Smooth muscle cell of the brain vasculature (primary cell): ENCODE measurements at places on chromosomes 2 and 18.

GRCh38 chr2:69214898-69215297 lies 172.1 kb downstream of the GFPT1 start:
- DNase-seq: no peak

- DNase-seq: no peak
These were observed 265.1 kb downstream of the RIT2 start for GRCh38 chr18:42850174-42851083.

GRCh38 chr2:193816008-193816407 lies 1621.3 kb upstream of the TMEFF2 start:
- DNase-seq: no peak

- DNase-seq: no peak
These were observed 13.6 kb downstream of the TMEM185B start for GRCh38 chr2:120209427-120210269.

DNA sequence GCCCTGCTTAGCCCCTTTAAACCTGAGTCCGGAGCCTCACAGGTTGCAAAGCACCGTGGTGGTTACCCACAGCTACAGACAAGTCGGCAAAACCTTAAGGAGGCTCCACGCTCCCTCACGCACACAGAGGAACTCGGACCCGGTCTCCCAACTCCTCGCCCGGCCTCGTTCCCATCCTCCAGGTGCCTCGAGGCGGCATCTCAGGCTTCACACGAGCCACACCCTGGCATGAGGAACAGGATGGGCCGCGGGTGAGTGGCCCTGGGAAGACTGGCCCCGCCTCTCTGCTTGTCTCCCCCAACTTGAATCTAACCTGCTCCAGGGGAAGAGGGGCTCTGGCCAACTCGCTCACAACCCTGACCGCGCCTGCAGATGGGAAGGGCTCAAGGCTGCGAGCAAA lies 97.4 kb downstream of the EIPR1 start:
- DNase-seq: no peak

DNA sequence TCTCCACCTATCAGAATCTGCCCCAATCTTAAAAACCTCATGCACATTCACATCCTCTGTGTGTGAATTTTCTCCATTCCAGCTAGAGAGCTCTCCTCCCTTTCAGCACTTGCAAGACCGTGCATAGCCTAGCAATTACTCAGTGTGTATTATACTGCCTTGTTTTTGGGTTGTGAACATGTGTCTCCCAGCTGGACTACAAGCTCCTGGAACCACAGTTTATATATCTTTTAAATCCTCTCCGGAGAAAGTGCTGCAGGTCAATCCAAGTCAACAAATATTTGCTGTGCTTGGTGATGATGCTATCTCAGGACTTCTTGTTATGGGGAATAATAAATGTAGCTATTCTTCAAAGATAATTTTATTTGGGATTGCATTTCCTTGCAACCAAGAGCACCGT lies 58.2 kb upstream of the MEX3C start:
- DNase-seq: no peak

DNA sequence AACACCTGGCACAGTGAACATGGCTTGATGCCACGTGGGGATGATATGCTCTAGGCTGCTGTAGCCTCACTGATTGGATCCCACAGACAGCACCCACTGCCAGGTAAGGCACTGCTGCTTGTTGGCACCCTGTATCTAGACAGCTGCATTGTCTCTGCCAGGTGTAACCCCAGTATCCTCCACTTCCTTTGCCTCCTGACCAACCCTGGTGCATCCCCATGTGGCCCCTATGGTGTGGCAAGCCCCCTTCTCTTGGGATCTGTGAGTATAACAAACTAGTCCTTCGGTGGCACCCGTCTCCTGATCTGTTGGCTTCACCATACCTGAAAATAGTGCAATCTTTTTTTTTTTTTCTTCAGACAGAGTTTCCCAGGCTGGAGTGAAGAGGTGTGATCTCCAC lies 11.1 kb downstream of the TEX51 start:
- DNase-seq: no peak

GRCh38 chr18:48132797-48133655 lies 202.6 kb upstream of the SMAD2 start:
- no peak for DNase-seq

DNA sequence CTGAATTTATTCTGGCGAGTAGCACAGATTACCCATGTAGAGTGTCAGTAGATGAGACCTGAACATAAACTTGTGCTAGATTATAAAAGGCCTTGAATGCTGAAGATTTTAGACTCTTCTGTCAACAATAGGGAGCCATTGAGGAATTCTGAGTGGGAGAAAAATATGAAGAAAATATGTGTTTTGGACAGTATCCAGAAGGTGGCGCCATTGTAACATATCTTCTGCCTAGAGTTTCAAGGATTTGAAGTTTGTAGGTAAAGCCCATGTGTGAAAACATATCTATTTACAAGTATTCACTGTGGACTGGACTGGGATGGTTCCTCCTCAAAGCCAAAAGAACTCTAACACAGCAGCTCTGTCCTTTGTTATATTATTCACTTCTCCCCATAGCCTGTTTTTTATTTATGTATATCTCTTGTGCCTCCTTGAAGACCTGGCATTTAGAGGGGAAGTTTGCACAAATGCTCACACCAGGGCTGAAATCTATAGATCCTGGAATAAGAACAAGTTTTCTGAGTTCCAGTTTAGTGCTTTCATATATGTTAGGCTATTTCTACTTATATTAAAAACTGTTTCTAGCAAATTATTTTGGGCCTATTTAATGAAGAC lies 124.9 kb downstream of the RDH14 start:
- peak; percentile 67 for DNase-seq

DNA sequence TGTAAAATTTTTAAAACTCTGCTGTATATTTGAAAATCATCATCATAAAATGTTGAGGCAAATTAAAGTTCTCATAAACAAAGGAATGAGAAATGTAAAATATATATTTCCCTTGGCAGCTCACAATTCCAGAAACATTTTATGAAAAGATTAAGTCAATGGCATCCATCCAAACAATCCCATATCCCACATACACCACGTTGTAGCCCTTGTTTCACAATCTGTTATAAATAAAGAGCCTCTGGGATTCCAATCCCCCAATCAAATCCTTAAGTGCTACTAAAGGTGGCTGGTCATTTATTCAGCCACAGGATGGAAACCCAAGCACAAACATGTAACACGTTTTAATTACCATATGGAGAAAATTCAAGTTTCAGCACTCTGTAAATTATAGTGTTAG lies 51.7 kb downstream of the GFPT1 start:
- no peak for DNase-seq

DNA sequence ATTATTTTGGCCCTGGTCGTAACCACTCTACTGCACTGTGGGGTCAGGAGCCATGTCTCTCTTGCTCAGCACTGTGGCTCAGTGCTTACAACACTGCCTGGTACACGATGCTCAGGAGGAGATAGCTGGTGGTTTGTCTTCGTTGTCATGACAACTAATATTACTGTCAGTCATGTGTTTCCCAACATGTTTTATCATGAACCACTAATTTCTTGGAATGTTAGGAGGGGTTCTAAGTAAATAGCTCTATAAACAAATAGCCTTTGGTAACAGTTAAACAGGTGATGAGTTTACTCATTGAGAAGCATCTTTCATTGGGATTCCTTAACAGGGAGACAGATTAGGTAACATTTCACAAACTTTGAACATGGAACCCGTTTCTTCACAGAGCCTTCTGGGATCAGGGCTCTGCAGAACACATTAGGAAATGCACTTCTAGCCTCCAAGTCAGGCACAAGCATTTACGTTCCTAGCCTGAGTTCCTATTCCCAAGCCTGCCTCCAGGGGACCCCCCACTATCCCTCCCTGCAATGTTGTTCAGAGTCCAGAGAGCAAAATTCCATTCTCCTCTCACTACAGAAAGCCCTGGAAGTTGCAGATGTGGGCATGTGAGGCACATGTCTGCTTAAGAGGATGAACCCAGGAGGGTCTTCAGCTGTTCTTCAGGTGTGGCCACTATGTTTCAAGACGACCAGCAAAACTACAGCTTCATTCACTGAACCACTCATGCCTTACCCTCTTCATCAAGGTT lies 6.4 kb upstream of the RBM44 start:
- no peak for DNase-seq

- DNase-seq: no peak
These were observed 17.7 kb upstream of the GALNT3 start for GRCh38 chr2:165811592-165812370.

- DNase-seq: no peak
These were observed 2.4 kb downstream of the RAB17 start for GRCh38 chr2:237588044-237588696.

DNA sequence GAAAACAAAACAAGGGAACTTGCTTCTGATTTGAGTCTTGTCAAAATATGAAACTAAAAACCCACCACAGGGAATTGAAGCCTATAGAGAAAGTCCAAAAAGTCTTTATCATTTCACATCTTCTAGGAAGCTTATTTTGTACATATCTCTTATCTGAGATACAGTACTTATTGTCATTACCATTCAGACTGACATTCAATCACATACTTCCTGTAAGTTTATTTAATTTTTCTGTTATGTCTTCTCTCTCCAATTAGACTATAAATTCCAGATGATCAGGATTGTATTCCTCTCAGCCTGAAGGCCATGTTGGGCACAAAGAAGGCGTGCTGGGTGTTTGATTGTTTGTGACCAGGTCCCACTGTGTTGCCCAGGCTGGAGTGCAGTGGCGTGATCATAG lies 59.2 kb downstream of the METTL4 start:
- DNase-seq: no peak

DNA sequence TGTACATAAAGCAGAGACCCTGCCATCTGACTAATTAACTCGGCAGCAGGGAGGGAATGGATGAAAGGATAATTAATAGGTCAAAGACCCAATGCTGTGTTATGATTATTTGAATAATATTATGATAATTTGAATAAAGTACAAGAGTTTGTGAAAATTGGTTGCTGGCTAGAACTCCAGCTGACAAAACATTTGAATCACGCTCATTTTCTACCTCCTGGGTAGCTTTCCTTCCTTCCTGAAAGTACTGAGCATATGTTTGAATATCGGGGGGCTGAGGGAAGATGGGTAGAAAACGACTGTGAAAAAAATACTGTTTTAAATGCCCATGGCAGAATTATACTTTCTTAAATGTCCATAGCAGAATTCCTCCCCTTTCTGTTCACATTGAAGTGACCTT lies 243.6 kb upstream of the RBMS1 start:
- no peak for DNase-seq

- no peak for DNase-seq
These were observed 475.7 kb upstream of the REG3G start for GRCh38 chr2:78549766-78550165.

DNA sequence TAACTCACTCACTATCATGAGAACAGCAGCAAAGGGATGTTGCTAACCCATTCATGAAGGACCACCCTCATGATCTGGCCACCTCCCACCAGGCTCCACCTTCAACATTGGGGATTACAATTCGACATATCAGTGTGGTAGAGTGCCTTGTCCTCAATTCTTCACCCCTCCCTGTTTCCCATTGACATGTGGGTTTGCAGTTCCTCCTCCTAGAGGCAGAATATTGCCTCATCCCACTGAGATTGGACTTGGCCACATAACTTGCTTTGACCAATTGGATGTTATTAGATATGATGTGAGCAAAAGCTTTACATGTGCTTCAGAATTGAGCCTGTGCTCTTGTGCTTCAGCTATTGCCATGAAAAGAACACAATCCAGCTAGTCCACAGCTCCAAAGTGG lies 217.0 kb upstream of the CXCR4 start:
- DNase-seq: no peak

DNA sequence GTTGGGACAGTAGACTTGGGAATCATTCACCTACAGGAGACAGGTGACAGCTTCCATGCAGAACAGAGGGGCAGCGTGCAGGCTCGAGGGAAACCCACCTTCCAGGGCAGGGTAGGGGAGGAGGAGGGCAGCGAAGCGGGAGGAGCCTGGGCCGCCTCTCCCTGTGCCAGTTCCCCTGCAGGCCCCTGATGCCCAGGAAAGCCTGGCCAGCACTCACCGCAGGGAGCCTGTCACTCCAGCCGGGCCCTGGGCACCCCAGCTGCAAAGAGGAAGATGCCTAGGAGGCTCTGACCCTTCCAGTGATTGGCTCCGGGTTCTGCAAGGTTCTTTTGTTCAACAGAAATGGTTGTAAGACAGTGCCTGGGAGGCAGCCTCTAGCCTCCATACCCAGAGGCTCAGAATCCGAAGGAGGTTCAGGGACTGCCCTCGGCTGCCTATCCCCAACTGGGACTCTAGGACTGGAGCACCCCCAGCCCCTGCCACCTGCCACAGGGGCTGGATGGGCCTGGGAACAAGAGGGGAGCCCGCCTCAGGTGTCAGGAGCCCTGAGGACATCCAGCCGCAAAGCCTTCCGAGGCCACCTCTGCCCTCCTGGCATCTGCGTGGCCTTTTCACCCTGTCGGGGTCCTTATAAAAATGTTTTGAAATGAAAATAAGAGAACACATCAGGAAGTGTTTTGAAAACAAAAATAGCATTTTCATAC lies 103.2 kb downstream of the PTGR3 start:
- no peak for DNase-seq

DNA sequence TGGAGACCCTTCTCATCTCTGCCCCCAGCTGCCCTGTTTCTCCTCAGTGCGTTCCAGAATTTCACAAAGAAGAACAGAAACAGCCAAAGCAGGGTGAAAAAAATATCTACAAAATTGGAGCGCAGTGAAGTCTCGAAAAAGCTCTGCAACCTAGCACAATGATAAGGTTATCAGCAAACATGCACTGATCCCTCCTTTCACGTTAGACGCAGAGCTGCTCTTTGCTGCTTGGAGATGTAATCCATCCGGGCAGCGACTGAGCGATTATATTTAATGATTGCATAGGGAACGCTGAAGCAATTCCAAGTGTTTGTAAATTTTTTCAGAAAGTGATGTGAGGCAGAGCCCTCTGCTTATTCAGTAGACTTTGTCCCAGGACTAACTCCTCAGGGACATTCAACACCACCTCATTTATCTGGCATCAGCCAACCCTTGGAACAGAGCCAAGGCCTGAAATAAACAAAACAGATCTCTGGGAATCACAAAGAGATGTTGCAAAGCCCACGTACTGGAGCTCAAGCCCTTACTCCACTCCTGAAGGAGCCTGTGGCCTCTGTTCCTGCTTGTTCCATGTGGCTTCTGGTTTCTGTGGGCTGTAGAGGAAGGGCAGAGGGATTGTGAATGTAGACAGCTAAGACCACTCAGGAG lies 172.6 kb upstream of the BCL2L11 start:
- no peak for DNase-seq

DNA sequence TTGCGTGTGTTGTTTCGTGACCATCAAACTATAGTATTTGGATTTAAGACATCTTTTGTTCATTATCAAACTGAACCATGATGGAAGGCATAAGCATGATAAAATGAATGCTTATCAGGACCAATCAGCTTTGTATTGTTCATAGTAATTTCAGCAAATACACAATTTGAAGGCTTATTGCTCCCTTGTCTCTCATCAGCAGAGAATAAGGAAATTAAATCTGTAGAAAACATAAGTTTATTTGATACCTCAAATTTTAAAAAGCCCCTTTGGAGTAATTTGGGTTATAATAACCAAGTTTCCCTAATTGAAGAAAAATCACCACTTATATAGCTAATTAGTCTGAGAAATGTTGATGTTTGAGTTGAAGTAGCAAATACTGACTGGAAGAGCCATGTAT lies 705.7 kb downstream of the NUP35 start:
- no peak for DNase-seq
